ENCODE measurements at places on chromosomes 6 and 20. TPM values are rescaled to one million over a fixed set of nuclear protein-coding genes. Genes with fewer than 3 reads are reported as not detected.

GRCh38 chr6:8831366-8832152 lies 396.2 kb upstream of the SLC35B3 start:
- DNase-seq = no peak

TNFRSF6B gene
- 0.63 TPM for polyA plus RNA-seq

DNA sequence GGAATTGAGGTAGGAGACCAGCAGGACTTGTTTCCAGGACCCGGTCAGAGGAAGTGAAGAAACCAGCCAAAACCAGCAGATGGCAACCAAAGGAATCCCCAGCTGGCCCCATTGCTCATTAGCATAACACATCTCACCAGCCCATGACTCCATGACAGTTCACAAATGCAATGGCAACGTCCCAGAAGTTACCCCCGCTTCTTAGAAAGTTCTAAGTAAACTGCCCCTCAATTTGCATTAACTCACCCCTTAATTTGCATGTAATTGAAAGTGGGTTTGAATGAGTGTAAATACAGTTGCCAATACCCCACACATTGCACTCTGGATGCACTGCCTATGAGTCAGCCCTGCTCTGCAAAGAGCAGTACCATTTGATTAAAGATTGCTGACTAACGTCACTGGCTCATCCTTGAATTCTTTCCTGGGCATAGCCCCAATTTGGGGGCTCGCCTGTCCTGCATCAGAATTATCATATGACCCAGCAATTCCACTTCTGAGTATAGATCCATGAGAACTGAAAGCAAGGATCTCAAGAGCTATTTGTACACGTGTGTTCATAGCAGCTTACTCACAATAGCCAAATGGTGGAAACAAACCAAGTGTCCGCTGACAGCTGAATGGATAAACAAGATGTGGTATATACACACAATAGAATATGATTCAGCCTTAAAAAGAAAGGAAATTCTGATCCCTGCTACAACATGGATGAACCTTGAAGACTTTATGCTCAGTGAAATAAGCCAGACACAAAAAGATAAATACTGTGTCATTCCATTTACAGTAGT lies 36.4 kb downstream of the MYLK4 start:
- DNase-seq = no peak

DNA sequence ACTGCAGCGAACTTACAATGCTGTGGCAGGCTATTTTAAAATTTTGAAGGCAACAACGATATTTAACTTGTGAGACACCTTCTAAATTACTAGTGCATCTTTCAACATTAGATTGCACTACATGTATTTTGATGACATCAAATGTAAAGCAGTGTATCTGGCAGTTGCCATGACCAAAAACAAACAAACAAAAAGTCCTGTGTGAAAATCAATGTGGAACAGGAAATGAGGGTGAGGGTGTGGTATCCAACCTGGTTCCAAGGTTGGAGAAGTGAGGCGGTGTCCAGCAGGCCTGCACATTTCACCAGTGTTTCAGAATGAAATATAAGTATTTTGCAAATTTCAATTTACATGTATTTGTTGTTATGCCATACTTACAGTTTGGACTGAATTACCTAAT lies 112.0 kb downstream of the LAMP5 start:
- DNase-seq = no peak

ENPP3 gene
- polyA plus RNA-seq = not detected

DNA sequence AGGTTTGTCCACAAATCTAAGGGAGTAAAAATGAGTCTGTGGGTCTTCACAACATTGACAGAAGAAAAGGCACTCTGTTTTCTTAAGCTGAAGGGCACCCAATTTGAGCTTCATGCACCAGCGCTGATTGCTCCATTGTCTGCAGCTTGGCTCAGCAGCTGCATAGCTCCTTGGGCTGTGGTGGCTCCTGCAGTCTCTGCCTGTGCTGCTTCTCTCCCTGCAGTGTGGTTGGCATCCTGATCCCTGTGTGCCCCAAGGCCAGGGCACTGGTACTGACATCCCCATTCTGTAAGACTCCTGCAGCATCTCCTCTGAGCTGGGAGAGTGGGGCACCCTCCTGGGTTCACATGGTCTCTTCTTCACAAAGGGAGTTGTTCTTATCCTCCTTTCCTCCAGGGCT lies 83.2 kb upstream of the B3GAT2 start:
- DNase-seq = no peak

- no peak for DNase-seq
These were observed 45.9 kb upstream of the EMILIN3 start for GRCh38 chr20:41412324-41413120.

HUS1B gene
- polyA plus RNA-seq = 0.09 TPM

DNA sequence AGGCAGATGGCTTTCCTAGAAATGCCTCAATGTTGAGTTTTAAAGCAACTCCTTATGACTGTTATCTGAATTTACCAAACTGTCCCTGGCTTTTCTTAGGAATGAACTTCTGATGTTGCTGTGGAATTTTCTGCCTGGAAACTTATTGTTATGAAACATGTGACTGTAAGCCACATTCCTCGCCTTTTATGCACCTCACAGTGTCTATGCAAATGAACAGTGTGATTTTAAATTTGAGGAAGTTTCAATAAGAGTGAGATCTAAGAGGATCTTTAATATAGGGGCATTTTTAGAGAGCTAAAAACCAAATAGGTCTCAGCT lies 2.4 kb upstream of the CCR6 start:
- DNase-seq = no peak

NSFL1C gene
- 136 TPM for polyA plus RNA-seq

GRCh38 chr6:33759887-33760629 lies 13.4 kb upstream of the IP6K3 start:
- no peak for DNase-seq

GRCh38 chr6:162373868-162374267 lies 353.7 kb downstream of the PRKN start:
- DNase-seq = no peak

ORC3 gene
- 30.5 TPM for polyA plus RNA-seq

GRCh38 chr6:149513915-149514314 lies 29.1 kb upstream of the ZC3H12D start:
- DNase-seq = no peak

OR2H2 gene
- polyA plus RNA-seq = not detected

DNA sequence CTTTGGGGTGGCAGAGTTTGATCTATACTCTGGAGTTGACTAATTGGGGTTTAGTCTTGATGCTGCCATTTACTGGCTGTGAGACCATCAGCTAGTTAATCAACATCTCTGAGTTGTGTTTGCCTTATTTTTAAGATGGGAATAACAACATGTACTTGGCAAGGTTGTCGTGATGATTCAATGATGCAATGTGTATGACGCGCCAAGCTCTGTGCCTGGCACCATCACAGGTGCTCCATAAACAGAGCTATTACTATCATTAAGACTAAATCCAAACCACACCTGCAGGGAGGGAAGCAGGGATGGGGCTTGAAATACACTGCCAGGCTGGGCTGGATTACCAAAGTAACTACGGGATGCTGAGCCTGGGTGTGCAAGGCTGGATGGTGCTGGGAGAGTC lies 60.1 kb upstream of the E2F3 start:
- DNase-seq = no peak

DNA sequence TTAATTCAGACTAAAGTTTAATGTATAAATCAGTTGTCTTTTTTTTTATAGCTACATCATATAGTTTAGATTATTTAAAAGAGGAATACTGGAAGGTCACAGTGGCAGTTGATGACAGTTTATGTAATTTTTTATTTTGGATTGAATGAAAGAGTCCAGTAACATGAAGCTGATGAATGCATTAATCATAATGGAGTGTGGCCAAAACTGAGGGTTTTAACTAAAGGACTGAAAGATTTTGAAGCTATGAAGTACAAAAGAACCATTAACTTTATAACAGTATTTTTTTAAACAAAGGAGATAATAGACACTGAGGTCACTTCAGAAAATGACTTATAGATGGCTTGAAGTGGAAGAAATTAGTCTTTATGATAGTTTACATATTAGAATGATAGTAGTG lies 41.3 kb downstream of the TRMT11 start:
- no peak for DNase-seq

- no peak for DNase-seq
These were observed 58.4 kb upstream of the RNF217 start for GRCh38 chr6:124903797-124904196.

GRCh38 chr20:14235355-14235754 lies 102.1 kb downstream of the FLRT3 start:
- DNase-seq = peak; percentile 43

DNA sequence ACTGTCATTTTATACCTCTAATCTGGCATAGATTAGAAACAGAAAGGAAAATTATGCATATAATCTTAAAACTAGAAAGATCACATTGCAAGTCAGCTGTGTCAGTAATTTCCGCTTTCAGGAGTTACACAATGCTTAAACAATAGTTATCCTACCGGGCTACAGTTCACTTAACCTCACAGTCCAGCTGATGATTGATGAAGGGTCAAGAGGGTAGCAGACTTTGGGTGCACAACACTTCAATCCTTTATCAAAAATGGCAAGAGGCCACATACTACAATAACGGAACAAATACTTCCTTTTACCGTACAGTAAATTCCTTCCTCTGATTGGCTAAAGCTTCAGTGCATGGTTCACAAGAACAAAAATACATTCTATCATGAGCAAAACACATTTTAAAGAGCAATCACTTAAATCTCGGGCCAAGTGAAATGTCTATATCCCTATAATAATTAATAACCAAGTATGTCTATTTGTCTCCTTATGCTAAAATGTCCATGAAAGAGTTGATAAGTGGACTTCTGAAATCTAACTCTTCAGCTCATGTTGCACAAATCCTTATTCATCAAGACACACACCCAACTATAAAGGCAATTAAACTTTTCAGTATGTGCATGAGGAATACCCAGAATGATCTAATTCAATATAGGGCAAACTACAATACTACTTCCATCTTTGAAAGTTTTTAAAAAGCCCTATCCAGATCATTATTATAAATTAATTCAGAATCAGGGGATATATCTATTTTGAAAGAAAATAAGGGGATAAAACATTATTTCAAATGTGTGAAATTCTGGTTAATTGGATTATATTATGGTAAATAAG lies 76.8 kb downstream of the HIVEP2 start:
- no peak for DNase-seq

GRCh38 chr6:26088344-26088743 lies 1.1 kb downstream of the HFE start:
- no peak for DNase-seq

DNA sequence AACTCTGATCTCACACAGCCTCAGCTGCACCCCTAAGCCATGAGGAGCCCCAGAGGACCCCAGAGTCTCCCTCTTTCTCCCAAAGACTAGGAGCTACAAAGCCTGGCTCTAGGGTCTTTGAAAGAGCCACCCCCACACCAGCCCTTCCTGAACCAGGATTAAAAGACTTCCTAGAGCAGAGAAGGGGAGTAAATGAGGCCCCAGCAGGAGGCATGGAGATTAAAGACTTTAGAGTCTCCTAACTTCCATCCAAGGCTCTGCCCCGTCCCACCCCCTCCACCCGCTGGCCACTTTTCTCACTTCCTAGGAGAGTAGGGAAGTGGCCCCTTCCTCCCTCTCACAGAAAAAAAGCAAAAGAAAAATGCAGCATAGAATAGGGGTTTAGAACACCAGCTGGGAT lies 1.7 kb downstream of the PREX1 start:
- no peak for DNase-seq

CASS4 gene
- 0.03 TPM for polyA plus RNA-seq

DNA sequence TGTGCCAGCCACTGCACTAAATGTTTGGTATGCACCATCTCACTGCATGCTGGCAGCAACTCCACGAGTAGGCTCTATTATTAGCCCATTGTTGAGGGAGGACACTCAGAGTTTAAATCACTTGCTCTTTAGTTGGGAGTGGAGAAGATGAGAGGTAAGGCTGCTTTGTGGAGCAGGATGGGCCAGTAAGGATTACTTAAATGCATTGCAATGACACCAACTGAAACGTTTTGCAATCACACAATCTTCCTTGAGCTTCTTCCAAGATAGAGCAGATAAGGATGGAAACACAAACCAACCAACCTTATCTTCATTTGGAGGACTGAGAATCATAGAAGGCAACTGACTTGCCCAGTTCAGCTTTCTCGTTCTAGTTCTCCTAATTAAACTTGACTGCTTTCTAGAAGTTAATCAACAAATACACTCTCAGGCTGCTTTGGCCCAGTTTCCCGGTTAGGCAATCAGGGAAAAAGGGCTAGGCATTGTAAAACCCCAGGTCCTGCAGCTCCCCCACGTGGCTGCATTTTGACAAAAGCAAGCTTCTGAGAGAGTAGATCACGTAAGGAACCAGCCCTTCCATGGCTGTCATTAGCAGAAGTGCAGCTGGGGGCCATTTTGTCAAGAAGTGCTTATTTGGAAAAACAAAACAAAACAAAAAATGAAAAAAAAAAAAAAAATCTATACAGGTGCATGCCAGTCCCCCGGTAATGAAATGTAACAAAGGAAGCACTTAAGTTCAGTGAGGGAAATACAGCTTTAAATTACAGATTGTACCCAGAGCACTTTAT lies 130.6 kb downstream of the BCAS1 start:
- DNase-seq = peak; percentile 79

MAN1A1 gene
- polyA plus RNA-seq = not detected

- no peak for DNase-seq
These were observed 86.7 kb upstream of the LAMP5 start for GRCh38 chr20:9427430-9428291.

DNA sequence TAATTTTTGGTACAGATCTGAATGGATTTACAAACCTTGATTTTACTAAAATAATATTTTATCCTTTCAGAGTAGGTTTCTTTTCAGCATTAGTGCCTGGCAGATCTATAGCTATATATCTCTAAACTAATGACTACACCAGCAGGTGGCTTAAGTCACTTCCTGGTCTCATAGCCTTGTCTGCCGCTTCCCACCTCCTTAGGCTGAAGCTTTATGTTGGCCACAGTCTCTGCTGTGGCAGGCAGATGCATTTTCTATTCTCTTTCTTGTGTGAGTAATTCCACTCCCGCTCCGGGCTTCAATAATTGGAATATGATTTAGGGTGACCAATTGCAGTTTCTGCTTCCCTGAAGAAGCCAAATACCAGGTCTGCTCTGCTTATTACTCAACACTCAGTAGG lies 226.8 kb upstream of the HS3ST5 start:
- DNase-seq = no peak

MOG gene
- not detected for polyA plus RNA-seq

DNA sequence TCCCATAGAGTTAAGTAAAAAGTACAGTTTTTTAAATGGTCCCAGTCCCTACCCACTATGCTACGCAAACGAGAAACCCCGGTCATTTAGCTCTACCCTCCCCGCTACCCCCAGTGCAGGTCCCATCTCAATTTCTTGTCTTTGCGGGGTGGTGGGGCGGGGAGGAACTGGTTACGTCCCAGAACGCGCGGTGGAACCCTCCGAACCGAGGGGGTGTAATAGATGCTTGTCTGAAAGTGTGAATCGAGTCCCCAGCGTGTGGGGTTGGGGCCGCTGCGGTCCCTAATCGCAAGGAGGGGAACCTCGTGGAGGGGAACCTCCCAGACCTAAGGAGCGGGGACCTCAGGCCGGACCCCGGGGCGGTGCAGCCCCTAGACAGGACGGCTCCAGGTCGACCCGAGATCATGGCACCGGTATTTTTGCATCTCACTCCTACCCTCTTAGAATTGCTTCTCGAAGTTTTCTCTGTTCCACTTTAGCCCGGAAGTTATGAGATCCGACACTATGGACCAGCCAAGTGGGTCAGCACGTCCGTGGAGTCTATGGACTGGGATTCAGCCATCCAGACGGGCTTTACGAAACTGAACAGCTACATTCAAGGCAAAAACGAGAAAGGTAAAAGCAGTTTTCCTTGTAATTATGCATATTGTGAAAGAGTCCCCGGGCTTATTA lies 779 bp downstream of the HEBP2 start:
- DNase-seq = no peak

ZCCHC3 gene
- polyA plus RNA-seq = 16.3 TPM
